CD8-positive, alpha-beta T cell (primary cell): ENCODE measurements at places on chromosomes 1 and 21.

DNA sequence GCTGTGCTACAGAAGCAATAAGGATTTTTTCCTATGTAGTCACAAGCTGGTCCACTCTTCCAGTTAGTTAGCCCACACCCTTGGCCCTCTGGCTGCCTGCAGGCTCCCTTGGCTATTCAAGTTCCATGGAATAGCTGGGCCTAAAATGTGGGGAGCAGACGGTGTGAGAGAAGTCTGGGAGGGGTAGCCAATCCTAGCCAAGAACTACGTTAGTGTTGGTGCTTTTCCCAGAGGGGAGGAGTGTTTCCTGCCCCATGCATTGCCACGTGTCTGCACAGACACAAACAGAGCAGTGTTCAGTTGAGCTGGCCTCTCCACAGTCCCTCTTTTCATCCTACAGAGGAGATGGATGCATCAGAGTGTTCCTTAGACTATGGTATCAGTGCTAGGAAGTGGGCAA is 59.0 kb upstream of the IPO9 start:
- no peak for DNase-seq

GRCh38 chr1:201427963-201428362 is 6.4 kb upstream of the TNNI1 start:
- DNase-seq = no peak

- DNase-seq = no peak
These were observed 17.7 kb downstream of the NGF start for GRCh38 chr1:115320377-115320776.

DNA sequence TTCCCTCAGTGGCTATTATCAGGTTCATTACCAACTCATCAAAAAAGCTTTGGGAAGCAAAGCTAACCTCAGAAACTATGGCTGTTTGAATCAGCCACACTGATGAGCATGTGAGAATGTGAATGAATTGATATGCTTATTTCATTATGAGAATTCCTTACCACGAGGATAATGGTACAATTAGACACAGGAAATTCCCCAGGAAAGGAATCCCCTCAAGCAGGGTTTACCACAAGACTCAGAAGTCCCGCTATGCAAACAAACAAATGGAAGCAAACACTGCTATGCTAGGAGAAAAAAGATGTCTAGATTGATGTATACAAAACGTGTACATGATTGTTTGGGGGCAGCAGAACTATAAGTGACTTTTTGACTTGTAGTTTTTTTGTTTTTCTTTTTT is 205.0 kb downstream of the HMCN1 start:
- DNase-seq = no peak

DNA sequence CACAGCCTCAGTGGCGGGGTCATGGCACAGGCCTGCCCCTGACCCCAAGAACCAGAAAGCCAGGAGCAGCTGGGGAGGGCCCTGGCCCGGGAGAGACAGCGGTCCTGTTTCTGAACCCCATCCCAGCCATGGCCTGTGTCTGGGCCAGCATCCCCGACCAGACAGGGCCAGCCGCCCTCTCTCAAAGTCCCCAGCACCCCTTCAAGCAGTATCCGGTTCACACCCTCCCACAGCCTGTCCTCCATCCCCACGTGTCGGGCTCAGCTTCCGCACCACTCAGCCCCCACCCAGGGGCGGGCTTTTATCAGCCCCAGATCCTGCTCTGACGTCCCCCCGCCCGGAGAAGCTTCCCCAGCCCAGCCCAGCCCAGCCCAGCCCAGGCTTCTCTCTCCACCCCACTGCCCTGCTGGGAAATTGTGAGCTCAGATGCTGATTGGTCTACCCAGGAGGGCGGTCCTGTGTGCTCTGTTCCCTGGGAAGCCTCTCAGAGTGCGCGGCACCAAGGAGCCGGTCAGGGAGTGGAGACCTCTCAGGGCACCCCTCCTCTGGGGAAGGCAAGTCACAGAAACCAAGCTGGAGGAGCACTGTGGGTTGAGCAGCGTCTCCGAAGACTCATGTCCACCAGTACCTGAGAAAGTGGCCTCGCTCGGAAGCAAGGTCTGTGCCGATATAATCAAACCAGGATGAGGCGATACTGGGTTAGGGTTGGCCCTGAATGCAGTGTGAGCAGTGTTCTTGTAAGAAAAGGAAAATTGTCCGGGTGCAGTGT is 4.7 kb upstream of the FAAP20 start:
- peak; percentile 61 for DNase-seq
